ENCODE measurements at places on chromosomes 11 and 22. TPM values are rescaled to one million over a fixed set of nuclear protein-coding genes. Genes with fewer than 3 reads are reported as not detected.

Gene BDNF
- total RNA-seq = 3.5 TPM

- no peak overlapping the region for H3K4me3 ChIP-seq
- H3K4me1 ChIP-seq = peaks cover 6% of the 10 kb centered on the region
- no peak overlapping the region for H3K27ac ChIP-seq
- H3K36me3 ChIP-seq = peaks cover 24% of the 10 kb centered on the region
- H3K27me3 ChIP-seq = no peaks in the 10 kb centered on the region
These were observed 10.5 kb downstream of the RBM14 start for GRCh38 chr11:66626926-66627325.

- no peaks in the 10 kb centered on the region for H3K36me3 ChIP-seq
- no peak overlapping the region for H3K4me3 ChIP-seq
- peaks cover 7% of the 10 kb centered on the region for H3K4me1 ChIP-seq
These were observed 31.4 kb downstream of the CHRDL2 start for GRCh38 chr11:74699615-74700396.

DNA sequence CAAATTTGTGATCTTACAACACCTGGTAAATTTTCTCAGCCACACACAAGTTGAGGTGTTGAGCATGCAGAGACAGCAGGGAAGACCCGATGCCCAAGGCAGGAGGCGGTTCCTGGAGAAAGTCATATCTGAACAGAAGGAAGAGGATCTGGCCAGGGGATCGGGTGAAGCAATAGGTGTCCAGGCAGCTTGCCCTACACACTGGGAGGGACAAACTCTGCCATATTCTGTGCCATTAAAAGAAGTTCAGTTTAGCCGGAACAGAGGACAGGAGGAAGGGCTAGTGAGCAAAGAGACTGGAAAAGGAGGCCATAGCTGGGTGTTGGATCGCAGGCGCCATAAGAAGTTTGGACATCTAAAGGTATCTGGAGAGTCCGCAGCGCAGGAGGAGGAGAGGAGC, 76.5 kb downstream of the TMPRSS5 start:
- H3K27ac ChIP-seq = no peak overlapping the region
- DNase-seq = no peak
- H3K4me3 ChIP-seq = no peak overlapping the region
- no peaks in the 10 kb centered on the region for H3K4me1 ChIP-seq
- H3K36me3 ChIP-seq = no peaks in the 10 kb centered on the region

DNA sequence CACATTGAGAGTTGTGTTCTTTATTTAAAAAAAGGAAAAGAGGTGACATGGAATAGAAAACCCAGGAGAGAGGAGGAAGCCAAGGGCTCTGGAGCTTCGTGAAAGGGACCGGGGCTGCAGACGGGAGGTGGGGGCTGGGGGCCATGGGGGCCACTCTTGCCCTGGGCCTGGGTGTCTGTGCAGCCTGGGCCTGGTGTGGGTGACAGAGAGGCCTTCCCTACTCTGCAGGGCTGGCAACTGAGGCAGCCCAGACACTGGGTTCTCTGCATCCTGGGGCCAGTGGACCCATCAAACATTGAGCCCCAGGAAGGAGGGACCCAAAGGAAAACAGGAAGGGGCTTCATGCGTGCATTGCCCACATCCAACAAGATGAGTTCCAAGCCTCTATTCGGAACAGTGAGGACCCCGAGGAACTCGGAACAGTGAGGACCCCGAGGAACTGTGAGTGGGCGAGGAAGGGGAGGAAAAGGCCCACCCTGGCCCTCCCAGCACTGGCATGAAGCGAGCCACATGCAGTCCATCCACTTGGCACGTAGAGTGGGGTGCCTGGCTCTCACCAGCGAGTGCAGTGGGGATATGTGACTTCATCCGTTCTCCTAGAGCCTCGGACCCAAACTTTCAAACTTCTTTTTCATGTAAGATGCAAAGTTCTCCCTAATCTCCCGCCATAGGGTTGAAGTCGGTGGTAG, 1121.6 kb downstream of the BRD1 start:
- no peak overlapping the region for H3K27ac ChIP-seq
- H3K36me3 ChIP-seq = no peaks in the 10 kb centered on the region
- H3K4me3 ChIP-seq = no peak overlapping the region
- H3K4me1 ChIP-seq = peaks cover 12% of the 10 kb centered on the region
- no peak for DNase-seq

Gene CLMP
- 4.0 TPM for total RNA-seq

DNA sequence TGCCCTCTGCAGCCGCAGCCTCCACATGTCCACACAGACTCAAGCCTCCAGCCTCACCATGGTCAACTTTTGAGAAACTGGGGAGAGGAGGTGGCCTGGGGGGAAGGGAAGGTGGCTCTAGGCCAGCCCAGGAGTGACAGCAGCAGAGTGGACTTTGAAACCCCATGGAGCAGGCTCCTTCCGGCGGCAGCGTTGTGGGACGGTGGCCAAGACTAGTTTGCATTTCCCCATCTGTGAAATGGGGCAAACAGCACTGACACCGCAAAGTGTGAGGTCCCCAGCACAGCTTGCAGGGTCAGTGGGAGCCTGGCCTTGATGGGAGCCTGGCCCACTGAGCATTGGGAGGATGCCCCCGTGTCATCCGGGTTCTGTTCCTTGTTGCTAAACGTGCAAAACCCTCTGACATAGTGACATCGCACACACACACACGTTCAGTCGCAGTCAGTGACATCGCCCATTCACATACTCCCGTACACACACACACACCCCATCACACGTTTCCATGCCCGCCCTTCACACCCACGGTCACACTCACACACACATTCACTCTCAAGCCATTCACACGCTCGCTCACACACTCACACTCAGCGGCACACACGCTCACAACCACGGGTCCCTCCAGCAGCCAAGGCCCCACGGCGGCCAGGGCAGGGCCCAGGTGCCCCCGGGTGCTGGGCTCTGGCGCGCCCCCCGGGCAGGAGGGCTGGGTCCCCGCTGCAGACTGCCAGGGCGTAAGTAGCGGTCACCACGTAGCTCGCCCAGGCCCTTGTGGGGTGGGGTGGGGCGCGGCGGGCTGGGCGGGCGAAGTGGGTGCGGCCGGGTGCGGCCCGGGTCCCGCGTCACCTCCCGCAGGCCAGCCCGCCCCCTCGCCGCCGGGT, 585 bp downstream of the CYB5R3 start:
- H3K4me3 ChIP-seq = peak overlapping the region; percentile 92
- H3K27me3 ChIP-seq = no peaks in the 10 kb centered on the region
- H3K27ac ChIP-seq = peak overlapping the region; percentile 96
- H3K36me3 ChIP-seq = no peaks in the 10 kb centered on the region
- no peak for DNase-seq

Data from progenitor cell of endocrine pancreas (in vitro differentiated cells).